SK-MEL-5 (cell line): ENCODE measurements at places on chromosomes 6 and 20.

- no peak for DNase-seq
Measured at GRCh38 chr20:18004384-18005031, 35.7 kb downstream of the MGME1 start.

- no peak for DNase-seq
Measured at GRCh38 chr20:4769328-4769727, 47.6 kb downstream of the PRND start.

DNA sequence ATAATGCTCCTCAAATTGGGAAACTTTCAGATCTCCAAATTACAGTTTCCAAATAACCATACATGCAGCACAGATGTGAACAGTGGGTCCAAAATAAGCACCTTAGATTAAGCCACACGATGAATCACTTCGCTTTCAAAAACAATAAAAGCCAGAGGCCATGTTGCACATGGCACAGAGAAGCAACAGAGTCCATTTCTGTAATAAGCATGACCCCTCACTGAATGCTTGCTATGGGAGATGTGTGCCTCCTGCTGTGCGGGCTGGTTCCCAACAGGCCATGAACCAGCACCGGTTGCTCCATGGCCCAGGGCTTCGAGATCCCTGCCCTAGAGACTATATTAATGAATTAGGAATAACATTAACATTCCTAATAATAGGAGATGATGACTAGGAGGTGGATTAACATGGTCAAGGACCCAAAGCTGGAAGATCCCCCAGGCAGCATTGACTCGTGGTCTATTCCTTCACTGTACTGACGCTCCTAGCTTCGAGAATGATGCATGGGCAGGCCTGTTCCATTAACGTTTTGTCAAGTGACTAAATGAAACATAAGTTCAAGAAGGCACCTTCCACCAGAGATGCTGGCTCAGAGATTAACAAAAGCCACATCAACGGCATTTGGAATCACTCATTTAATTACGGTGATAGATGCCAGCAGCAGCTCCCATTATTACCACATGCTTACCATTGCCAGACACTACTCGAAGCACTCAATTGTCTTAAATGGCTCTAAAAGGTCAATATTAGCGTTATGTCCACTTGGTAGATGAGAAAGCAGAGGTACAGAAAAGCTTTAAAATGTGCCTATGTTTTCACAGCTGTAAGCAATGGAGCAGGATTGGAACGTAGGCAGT is 470.6 kb upstream of the AGPAT4 start:
- DNase-seq: no peak

DNA sequence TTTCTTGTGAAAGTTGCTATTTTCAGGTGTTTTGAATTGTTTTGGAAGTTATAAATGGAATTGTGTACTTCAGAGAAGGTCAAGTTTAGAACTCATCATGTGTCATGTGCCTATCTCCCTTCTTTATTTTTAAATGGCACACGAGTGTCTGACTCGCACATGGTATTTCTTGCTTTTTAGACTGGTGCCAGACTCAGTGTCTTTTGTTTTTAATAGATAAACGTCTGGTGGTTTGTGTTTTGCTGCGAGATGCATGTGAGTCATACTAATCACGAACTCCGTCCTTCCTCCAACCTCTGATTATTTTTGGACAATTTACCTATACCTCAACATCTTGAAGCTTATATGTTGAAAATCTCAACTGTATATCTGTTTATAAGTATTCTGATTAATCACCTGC is 292.1 kb downstream of the CDKAL1 start:
- peak; percentile 88 for DNase-seq

DNA sequence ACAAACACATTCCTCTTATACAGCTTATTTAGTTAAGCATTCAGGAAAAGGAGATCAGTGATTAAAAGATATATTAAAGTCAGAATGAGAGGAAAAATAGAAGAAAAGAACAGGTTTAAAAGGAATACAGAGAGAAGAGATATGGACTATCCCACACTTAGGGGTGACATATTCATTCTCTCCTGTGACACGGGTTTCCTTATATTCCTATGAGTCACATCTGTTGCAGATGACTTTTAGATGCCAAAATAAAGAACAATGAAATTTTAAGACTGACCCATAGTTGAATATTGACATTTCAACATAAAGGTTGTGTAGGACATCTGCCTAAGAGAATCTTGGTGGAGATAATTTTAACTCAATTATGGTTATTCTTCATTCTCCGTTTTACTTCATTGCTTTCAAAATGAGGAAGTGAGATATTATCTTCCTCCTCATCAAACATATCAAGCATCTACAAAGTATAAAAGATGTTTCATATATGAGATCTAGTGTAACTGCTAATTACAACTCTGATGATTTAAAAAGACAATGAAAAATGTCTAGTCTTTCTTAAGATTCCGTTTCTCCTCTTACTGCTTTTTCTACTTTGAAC is 1336.7 kb upstream of the CITED2 start:
- DNase-seq: peak; percentile 26

GRCh38 chr20:61855286-61855685 is 210.4 kb downstream of the TAF4 start:
- DNase-seq: no peak

- peak; percentile 28 for DNase-seq
Measured at GRCh38 chr20:17024513-17025119, 202.2 kb upstream of the PCSK2 start.

GRCh38 chr20:5146871-5147592 is 20.2 kb downstream of the CDS2 start:
- DNase-seq: peak; percentile 41

GRCh38 chr20:17317341-17317740 is 90.5 kb downstream of the PCSK2 start:
- no peak for DNase-seq

GRCh38 chr20:50759678-50760077 is 28.3 kb downstream of the PARD6B start:
- no peak for DNase-seq

GRCh38 chr6:44478158-44478557 is 90.7 kb downstream of the CDC5L start:
- DNase-seq: no peak

DNA sequence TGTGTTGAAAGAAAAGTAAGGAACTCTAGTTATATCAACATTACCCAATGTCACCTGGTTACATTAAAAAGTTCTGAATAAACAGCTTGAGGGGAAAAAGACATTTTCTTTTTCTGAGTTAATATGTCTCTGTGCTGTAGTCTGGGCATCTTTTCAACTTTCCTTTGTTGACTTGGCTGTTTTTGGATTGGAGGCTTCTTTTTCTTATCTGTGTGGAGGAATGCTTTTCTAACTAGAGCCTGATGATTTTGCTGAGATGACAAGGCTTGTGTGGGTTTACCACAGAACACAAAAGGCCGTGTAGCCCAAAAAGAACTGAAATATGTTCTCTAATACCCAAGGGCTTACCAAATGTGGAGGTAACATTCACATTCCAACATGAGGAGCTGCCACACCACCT is 161.8 kb downstream of the KCNQ5 start:
- no peak for DNase-seq

- no peak for DNase-seq
Measured at GRCh38 chr6:31180500-31180899, 10.0 kb upstream of the POU5F1 start.
